ENCODE measurements at places on chromosomes 7 and 10. TPM values are rescaled to one million over a fixed set of nuclear protein-coding genes. Genes with fewer than 3 reads are reported as not detected.

DNA sequence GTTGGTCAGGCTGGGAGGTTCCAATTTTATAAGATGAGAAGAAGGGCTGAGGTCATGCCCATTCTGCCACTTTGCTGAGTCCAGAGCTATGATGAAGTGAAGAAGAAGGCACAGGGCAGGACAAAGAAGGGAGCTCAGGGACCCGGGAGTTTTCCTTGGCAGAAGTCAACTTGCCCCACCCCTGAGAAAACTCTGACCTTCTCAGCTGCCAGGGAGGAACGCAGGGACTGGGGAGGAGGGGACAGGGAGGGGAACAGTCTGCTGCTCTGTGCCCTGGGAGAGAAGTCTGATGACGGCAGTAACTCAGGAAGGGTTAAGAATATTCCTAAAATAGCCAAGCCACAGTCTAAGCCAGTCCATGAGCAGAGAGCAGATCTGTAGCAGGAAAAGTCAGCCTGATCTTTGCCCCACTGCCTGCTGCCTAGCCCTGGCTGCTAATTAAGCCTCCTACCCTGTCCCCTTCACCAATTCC is 11.7 kb downstream of the ADIRF start:
- H3K4me1 ChIP-seq: peaks cover 17% of the 10 kb centered on the region
- no peaks in the 10 kb centered on the region for H3K27me3 ChIP-seq
- DNase-seq: peak; percentile 50
- no peaks in the 10 kb centered on the region for H3K36me3 ChIP-seq
- H3K27ac ChIP-seq: peak overlapping the region; percentile 71
- H3K4me3 ChIP-seq: peak overlapping the region; percentile 6

DNA sequence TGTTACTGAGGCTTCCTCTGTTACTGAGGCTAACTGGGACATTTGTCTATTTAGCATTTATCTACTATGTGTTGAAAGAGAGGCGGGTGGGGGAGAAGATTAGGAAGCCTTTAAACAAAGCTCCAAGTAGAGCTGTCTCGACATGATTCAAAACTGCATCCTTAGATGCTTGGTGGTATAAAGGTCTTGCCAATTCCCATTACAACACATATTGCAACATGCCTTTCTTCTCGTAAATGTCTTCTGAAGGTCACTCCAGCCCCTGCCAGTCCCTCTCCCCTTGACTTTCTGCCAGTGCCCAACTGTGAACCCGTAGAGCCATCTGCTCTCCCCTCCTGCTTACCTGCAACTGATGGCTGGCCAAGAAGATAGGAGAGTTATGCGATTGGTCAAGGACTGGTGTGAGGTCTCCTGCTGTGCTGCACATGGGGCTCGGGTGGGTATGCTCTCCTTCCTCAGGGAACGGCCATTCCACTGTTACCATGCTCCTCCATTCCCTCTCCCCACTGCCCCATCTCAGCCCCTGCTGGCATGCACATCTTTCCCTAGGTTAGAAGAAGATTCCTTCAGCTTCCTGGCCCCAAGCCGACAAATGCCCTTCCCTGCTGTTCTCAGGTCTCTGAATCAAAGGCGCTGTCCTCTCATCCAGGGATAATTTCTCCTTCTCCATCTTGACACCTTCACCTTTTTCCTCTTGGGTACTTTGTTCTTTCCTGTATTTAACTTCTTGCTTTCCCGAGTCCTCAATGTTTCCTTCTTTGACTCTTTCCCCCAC is 43.6 kb upstream of the ZNF32 start:
- H3K36me3 ChIP-seq: no peaks in the 10 kb centered on the region
- no peak for DNase-seq
- H3K27ac ChIP-seq: no peak overlapping the region
- H3K27me3 ChIP-seq: no peaks in the 10 kb centered on the region

GRCh38 chr7:143408252-143408685 is 387 bp downstream of the EPHA1 start:
- H3K27ac ChIP-seq: no peak overlapping the region
- H3K4me1 ChIP-seq: peaks cover 28% of the 10 kb centered on the region
- no peak for DNase-seq
- H3K4me3 ChIP-seq: peak overlapping the region; percentile 23
- H3K27me3 ChIP-seq: peaks cover 4% of the 10 kb centered on the region

GRCh38 chr7:108016841-108017775 is 14.1 kb upstream of the LAMB1 start:
- H3K4me1 ChIP-seq: peaks cover 13% of the 10 kb centered on the region
- no peak overlapping the region for H3K27ac ChIP-seq
- no peak for DNase-seq
- no peaks in the 10 kb centered on the region for H3K36me3 ChIP-seq
- H3K4me3 ChIP-seq: no peak overlapping the region

GRCh38 chr10:22310928-22311327 is 5.3 kb upstream of the COMMD3 start:
- no peaks in the 10 kb centered on the region for H3K4me1 ChIP-seq
- no peaks in the 10 kb centered on the region for H3K36me3 ChIP-seq
- H3K27me3 ChIP-seq: no peaks in the 10 kb centered on the region

GRCh38 chr7:101754424-101755159 is 62.8 kb upstream of the CUX1 start:
- no peaks in the 10 kb centered on the region for H3K27me3 ChIP-seq
- DNase-seq: peak; percentile 13
- no peaks in the 10 kb centered on the region for H3K36me3 ChIP-seq

- no peaks in the 10 kb centered on the region for H3K36me3 ChIP-seq
- no peaks in the 10 kb centered on the region for H3K4me1 ChIP-seq
- H3K27ac ChIP-seq: no peak overlapping the region
Measured at GRCh38 chr7:148507787-148508186, 82.8 kb upstream of the C7orf33 start.

The NEBL gene
- 113 TPM for polyA plus RNA-seq

The UNC5B gene
- 5.9 TPM for polyA plus RNA-seq

DNA sequence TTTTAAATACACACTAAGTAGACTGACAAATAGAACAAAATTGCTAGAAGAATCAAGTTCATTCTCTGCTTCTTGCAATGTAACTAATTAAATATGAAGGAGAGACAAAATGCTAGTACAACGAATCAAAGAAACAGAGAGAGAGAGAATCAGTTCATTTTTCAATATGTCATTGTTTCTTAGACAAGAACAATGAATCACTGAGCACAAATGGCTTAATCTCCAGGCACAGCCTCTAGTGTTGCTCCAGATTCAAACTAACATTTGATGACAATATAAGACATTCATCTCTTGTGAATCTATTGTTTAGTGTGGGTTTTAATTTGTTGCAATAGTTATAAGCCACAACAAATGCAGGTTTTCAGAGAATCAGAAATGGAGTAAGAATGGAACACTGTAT is 357.4 kb upstream of the TMEM229A start:
- no peaks in the 10 kb centered on the region for H3K4me1 ChIP-seq
- H3K27me3 ChIP-seq: no peaks in the 10 kb centered on the region
- no peak for DNase-seq
- H3K4me3 ChIP-seq: no peak overlapping the region
- H3K27ac ChIP-seq: no peak overlapping the region

GRCh38 chr10:89001024-89001728 is 10.6 kb downstream of the FAS start:
- peak overlapping the region; percentile 61 for H3K27ac ChIP-seq
- no peaks in the 10 kb centered on the region for H3K27me3 ChIP-seq
- DNase-seq: no peak

The CDHR1 gene
- 0.29 TPM for polyA plus RNA-seq

The CREB5 gene
- 16.7 TPM for polyA plus RNA-seq

DNA sequence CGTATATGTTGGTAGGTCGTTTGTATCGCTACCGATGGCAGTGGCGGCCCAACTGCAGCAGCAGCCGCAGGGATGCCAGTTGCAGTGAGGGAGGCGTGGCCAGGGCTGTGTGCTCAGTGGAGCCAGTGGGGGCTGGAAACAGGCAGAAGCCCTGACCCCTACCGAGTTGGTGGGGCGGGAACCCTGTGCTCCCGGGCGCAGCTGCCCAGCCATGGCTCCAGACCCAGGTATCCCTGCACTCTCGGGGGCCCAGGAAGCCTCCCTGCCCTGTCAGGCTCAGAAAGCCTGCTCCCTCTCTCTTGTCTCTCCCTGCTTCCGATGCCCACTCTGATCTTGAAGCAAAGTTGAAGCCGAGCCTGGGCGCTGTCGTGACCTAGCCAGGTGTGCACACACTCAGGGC is 78.6 kb upstream of the ITGB1 start:
- H3K4me1 ChIP-seq: no peaks in the 10 kb centered on the region
- H3K36me3 ChIP-seq: no peaks in the 10 kb centered on the region
- no peak overlapping the region for H3K27ac ChIP-seq
- no peak for DNase-seq
- H3K4me3 ChIP-seq: no peak overlapping the region
- no peaks in the 10 kb centered on the region for H3K27me3 ChIP-seq

The GPNMB gene
- 49.6 TPM for polyA plus RNA-seq

The TRRAP gene
- 12.7 TPM for polyA plus RNA-seq

DNA sequence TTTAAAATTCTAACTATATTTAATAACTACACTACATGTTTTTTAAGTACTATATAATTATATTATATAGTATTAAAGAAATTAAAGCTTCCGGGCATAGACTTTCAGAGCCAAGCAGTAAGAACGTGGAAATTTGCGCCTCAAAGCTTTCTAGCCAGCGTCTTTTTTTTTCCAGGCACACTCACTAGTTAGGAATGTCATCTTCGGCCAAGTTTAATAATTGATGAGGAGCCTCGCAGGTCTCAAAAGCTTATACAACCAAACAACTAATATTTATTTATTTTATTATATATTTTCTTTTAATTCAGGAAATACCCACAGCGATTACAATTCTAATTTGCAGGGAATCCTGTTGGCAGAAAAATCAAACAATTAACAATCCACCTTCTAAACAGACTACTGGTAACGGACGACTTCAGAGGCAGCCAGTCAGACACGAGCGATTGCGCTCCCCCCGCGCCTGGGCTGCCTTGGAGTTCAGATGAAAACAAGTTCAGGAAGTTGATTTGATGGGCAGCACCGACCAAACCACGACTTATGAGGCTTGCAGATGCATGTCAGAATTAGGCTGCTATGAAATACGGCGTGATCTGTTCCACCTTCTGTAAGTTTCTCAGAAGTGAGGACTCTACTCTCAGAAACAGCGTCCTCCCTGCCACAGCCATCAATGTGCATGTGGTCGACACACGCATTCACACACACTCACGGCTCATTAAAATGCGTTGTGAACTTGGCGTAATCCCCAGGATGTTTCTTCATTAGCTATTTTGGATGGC is 431.8 kb upstream of the MGMT start:
- no peak overlapping the region for H3K4me3 ChIP-seq
- no peak overlapping the region for H3K27ac ChIP-seq
- DNase-seq: no peak
- peaks cover 69% of the 10 kb centered on the region for H3K27me3 ChIP-seq

- no peak overlapping the region for H3K27ac ChIP-seq
- H3K4me3 ChIP-seq: no peak overlapping the region
- no peaks in the 10 kb centered on the region for H3K27me3 ChIP-seq
- peaks cover 10% of the 10 kb centered on the region for H3K4me1 ChIP-seq
- no peaks in the 10 kb centered on the region for H3K36me3 ChIP-seq
Measured at GRCh38 chr7:143406002-143406357, 2.7 kb downstream of the EPHA1 start.

The NFE2L3 gene
- 0.80 TPM for polyA plus RNA-seq

- H3K4me3 ChIP-seq: no peak overlapping the region
- no peak overlapping the region for H3K27ac ChIP-seq
- DNase-seq: no peak
- H3K36me3 ChIP-seq: no peaks in the 10 kb centered on the region
Measured at GRCh38 chr7:41096917-41097316, 606.0 kb downstream of the INHBA start.

DNA sequence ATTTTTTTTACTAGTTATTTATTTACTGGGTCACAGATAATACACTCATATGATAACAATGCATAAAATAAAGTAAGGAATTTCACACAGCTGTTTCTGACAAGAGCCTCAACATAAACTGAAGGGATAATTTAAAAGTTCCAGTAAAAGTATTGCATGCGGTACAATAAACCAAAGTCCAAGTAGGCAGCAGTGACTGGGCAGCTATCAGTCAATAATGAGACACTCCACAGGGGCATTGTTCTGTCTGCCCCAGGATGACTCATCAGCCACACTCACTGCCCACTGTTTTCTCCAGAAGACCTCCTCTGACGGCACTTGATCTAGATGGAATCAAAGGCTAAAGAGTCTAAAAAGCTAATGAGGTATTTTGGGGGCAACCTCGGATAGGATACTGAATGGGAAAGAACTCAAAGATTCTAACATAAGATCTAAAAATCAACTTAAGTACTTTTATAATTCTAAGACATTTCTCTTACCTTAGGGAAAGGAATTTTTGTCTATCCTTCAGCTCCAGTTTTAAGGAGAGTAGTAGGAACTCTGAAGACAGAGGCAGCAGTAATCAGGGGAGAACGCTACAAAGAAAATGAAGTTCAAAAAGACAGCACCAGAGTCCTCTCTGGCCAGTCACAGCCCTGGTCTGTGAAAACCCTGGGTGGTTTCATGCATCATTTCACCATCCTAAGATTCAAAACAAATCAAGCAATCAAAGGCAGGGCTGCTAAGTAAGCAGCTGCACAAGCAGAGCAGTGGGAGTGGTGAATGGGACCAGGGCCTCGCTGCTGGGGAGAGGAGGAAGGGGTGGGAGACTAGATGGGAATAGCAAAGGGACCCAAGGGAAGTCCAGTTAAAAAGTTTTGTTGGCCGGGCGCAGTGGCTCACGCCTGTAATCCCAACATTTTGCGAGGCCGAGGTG is 175.1 kb downstream of the AVL9 start:
- H3K27me3 ChIP-seq: no peaks in the 10 kb centered on the region
- no peaks in the 10 kb centered on the region for H3K4me1 ChIP-seq
- H3K27ac ChIP-seq: no peak overlapping the region
- H3K36me3 ChIP-seq: no peaks in the 10 kb centered on the region
- no peak for DNase-seq

DNA sequence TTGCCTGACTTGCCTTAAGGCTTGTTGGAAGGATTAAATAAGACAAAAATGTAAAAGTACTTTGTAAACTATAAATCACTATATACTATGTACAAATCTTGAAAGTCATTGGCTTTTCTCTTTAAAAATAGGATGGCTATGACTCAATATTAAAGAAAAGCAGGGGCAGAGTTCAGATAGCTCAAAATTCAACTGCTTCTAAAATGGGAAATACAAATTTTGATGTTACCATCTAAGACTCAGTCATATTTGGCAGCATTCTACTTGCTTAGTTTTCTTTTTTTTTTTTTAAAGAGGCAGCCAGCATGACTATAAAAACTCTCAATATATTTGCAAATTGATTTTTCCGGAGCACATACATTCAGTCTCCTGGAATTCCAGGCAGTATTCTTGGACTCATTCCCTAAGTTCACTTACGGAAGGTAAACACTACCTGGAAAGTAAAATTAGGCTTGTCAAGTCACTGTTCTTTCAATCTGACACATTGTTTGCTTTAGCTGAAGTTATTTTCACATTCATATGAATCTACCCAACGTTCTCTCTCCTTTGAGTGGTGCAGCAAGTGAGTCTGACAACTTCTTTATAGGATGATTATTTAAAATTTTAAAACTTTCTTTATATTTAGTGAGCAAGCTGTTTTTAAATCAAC is 133.8 kb upstream of the CCDC6 start:
- no peak overlapping the region for H3K4me3 ChIP-seq
- peaks cover 9% of the 10 kb centered on the region for H3K4me1 ChIP-seq
- peaks cover 4% of the 10 kb centered on the region for H3K36me3 ChIP-seq
- H3K27ac ChIP-seq: no peak overlapping the region
- no peaks in the 10 kb centered on the region for H3K27me3 ChIP-seq
- no peak for DNase-seq

- no peak overlapping the region for H3K4me3 ChIP-seq
- H3K27ac ChIP-seq: no peak overlapping the region
- H3K4me1 ChIP-seq: no peaks in the 10 kb centered on the region
- H3K27me3 ChIP-seq: no peaks in the 10 kb centered on the region
- DNase-seq: no peak
- H3K36me3 ChIP-seq: peaks cover 5% of the 10 kb centered on the region
Measured at GRCh38 chr10:15813415-15813814, 46.9 kb downstream of the MINDY3 start.

The OR2A12 gene
- polyA plus RNA-seq: not detected

All from heart right ventricle (tissue), 16 donors.